ENCODE measurements at places on chromosomes 16 and 17.

DNA sequence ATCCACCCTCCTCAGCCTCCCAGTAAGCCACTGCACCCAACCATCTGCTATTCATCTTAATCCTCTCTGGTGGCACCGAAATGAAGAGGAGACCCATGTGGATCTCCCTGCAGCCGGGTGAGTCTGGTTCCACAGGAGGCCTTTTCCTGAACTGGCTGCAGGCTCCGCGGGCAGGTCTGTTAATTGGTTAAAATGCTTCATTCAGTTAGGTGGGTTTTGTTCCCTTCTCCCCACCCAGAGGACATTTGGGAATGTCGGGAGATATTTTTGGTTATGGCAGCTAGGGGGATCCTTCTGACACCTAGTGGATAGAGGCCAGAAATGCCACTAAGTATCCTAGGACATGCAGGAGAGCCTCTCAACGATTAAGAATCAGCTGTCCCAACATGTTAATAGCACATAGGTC, 16.7 kb downstream of the C16orf54 start:
- no peak for DNase-seq

GRCh38 chr16:30122604-30123160, 338 bp downstream of the MAPK3 start:
- DNase-seq: no peak

DNA sequence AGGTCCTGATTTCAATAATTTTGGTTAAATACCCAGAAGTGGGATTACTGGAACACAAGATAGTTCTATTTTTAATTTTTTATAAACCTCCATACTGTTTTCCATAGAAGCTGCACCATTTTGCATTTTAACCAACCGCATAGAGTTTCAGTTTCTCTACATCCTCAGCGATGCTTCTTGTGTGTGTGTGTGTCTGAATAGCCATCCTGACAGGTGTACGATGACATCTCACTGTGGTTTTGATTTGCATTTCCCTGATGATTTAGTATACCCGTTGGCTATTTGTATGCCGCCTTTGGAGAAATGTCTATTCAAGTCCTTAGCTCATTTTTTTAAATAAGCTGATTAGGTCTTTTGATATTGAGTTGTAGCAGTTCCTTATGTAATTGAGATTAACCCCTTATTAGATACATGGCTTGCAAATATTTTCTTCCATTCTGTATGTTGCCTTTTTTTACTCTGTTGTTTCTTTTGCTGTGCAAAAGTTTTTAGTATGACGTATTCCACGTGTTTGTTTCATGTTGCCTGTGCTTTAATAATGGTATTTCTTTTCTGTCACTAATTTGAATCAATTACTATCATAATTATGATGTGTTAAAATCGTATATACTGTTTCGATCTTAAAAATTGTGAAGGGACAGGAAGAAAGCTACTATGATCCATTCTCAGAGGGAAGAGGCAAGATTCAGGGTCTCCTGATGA, 227.2 kb upstream of the MON1B start:
- no peak for DNase-seq

- no peak for DNase-seq
Observed at GRCh38 chr16:80144191-80144590, 396.6 kb upstream of the DYNLRB2 start.

- no peak for DNase-seq
Observed at GRCh38 chr17:37844158-37844976, 79.8 kb upstream of the TBC1D3K start.

- no peak for DNase-seq
Observed at GRCh38 chr17:70024253-70024652, 50.8 kb upstream of the KCNJ16 start.

DNA sequence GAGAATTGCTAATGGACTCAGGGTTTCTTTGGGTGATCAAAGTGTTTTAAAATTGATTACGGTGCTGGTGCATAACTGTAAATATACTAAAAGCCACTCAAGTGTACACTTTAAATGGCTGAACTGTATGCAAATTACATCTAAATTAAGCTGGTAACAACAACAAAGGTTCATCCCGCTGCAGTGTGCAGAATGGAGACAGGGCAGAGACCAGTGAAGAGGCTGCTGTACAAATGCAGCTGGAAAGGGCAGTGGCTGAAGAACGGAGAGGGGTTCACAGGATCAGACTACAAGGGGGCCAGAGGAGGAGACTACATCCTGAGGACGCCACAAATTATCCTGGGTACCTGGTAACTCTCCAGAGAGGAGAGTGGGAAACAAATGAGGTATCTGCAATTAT, 9.0 kb upstream of the ITGAE start:
- no peak for DNase-seq

Data from T1000 (cell line).